G401 (cell line): ENCODE measurements at places on chromosomes 5 and 9.

- DNase-seq: no peak
Observed at GRCh38 chr9:114504341-114505186, 709 bp downstream of the WHRN start.

- no peak for DNase-seq
Observed at GRCh38 chr9:110030632-110031031, 177.3 kb downstream of the C9orf152 start.

GRCh38 chr9:16039218-16039987 lies 486.6 kb downstream of the CCDC171 start:
- DNase-seq: peak; percentile 5

GRCh38 chr5:122941737-122942136 lies 94.8 kb downstream of the PPIC start:
- no peak for DNase-seq

GRCh38 chr5:115262321-115263077 lies at the start of gene PGGT1B:
PGGT1B (minus strand) TSS chr5:115262877; CDS start chr5:115262851, 26 bp downstream.
- peak; percentile 86 for DNase-seq

GRCh38 chr5:78543292-78543691 lies 105.3 kb downstream of the LHFPL2 start:
- DNase-seq: no peak

DNA sequence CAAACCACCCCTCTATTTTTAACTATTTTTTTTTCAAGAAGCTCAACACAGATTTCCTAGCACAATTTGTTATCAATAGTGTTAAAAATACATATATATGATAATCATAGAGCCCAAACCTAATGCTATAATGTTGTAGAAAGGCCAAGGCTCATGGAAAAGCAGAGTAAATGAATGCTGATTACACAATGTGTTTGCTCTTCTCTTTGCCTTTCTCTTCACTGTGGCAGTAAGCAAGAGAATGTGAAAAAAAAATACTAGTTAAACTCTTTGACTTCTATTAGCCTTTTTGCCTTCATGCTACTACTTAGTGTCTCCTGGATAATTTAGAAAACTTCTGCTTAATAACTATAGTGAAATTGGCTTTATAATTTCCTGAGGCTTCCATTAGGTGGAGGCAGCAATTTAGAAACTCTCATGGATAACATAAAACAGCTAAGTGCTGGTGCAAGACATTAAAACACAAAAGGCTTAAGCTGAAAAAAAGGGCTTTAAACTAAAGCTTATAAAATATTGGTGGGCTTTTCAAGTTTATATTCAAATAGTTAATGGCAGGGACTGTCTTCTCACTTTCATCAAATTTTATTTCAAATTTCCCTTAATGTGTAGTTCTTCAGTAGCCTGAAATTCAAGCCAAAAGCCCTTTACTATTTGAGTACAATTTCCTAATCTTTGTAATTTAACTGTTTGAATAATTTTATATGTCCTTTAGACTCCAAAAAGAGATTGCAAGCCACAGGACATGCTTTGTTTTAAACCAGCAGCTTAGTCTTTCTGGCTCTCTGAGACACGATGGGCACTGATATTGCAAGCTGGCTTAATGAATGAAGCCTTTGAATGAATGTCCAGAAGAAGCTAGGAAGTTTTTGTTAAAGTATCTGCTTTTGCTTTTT lies 2031.8 kb upstream of the CDH6 start:
- DNase-seq: no peak

DNA sequence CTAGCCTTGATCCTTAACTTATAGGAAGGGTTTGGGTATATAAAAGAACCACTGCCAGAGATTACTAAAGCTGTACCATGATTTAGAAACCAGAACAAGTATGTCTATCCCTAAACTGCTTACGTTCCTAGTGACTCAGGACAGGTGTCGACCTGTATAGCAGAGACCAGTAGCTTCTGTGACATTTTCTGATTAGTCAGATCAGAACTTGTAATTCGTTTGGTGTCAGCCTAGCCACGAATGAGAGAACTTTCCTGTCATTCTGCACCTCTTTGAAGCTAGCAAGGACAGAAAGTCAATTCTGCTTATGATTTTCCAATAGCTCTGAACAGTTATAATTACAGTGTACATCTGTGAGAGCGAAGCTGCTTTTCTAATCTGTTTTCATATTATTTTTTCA lies 39.5 kb downstream of the PRKACG start:
- DNase-seq: no peak

DNA sequence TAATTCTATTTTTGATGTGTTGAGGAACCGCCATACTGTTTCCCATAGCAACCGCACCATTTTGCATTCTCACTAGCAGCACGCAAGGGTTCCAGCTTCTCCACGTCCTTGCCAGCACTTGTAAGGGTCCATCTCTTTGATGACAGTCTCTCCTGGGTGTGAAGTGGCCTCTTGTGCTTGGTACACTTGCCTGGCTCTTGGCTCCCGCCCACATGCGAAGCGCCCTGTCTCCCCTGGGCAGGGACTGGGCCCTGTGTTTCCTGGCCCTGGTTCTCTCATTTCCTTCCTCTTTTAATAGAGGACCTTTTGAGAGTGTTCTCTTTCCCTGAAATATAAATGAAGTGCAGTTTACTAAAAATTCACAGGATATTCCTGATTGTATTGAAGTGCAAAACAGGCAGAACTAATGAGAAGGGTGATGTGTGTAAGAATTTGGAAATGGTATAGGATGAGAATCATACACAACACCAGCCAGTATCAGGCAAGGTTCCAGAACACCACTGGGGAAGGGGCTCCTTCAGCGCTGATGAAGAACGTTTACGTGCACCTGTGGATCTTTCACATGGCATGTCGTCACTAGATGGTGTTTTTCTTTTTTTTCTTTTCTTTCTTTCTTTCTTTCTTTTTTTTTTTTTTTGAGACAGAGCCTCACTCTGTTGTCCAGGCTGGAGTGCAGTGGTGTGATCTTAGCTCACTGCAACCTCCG lies 73.0 kb downstream of the EHMT1 start:
- DNase-seq: no peak

- DNase-seq: no peak
Observed at GRCh38 chr5:140110646-140110957, 3.3 kb upstream of the PURA start.

DNA sequence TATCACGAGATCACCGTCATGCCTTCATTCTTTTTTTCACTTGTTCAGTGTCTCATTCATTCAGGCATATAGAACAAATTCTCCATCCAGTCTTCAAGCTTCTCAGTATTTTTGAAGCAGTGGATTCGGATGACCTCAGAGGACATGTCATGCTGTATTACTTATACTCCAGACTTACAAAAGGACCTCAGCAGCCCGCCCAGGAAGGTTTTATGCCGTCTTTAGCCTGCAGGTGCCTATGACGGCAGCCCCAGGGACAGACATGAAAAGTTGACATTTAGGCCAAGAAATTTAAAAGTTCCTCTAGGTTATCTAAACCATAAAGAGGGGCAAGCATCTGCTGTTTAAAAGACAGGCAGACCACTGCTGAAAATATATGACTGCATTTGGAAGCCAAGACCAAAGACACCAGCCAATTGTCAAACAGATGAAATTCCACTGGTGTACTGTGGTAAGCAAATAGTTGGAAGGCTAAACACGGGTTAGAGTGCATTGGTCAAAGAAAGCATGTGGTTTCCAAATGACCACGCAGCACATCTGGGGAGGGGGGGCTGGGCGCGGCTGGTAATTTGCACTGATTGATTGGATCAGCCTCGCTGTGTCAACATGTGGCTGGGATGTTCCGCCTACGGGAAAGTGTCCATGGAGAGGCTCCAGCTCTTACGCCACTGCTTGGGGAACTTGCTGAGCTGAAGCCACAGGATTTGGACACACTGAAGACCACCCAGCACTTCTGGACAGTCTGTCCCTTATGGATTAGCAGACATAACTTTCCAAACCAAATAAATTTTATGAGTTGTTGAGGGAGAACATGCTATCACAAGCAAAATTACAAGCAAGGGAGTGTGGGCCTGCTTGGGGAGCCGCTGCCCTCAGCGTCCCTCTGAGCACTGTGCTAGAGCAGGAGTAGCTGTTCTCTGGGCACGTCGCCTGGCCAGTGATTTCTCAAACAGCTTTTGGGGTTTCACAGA lies 173.6 kb downstream of the FANCC start:
- DNase-seq: no peak

- DNase-seq: no peak
Observed at GRCh38 chr5:56561455-56561854, 253.9 kb upstream of the MAP3K1 start.

GRCh38 chr9:114342755-114343440 lies 13.2 kb downstream of the ORM2 start:
- DNase-seq: no peak

DNA sequence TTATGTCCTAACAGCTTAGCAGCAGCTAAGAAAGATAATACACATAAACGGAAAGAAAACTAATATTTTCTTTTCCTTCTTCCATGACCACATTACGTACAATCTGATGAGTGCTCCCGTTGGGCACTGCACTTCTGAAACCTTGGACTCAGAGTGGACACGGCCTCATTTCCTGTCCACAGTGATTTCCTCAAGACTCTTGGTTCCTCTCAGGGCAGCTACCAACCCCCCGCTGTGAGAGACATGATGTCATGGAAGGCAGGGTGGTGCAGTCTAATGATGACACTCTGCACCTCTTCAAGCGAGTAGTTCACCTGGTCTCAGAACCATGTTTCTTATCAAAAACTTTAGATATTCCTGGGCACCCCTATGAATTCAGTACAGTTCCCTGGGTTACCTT lies 68.7 kb upstream of the CTSL start:
- no peak for DNase-seq

GRCh38 chr5:113085880-113086409 lies 109.3 kb downstream of the DCP2 start:
- DNase-seq: no peak

DNA sequence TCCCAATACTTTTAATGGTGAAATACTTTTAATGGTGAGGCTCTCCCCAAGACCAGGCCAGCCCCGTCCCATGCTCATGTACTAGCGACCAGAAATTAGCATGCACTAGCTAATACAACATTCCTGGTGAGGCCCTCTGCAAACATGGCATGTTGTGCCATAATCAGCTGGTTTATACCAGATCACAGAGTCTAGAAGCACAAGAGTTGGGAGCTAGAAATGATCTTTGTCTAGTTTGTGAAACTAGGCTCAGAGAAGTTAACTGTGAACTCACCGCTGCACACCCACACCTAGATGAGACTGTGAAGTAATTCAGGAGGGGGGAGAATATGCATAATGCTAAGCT lies 37.4 kb downstream of the MTMR12 start:
- DNase-seq: no peak

DNA sequence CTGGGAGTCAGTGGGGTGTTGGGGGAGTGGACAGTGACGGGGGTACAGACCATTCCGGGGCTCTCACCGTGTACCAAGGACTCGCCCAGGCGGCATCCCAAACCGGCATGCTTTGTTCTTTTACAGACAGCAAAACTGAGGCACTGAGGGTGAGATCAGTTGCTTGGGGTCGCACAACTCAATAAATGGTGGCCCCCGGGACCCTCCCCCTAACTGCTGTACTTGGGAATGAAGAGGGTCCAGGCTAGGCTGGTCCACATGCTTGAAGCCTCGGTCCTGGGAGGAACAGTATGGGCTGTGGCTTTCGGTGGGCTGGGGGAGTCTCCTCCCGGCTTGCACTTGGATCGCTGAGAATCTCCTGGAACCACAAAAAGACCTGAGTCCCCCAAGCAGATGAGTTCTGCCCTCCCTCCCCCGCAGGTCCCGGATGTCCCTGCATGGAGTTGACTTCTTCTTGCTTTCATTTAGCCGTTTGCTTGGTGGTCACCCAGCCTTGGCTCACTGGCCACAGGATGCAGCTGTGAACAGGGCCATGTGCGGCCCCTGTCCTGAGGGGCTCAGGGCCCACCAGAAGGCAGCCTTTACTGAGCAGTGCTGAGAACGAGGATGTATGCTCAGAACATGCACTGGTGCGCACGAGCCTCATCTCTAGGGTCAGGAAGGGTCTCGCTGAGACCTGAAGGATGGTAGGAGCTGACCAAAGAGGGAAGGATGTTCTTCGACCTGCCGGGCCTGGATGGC lies 4.2 kb downstream of the LAMC3 start:
- no peak for DNase-seq

DNA sequence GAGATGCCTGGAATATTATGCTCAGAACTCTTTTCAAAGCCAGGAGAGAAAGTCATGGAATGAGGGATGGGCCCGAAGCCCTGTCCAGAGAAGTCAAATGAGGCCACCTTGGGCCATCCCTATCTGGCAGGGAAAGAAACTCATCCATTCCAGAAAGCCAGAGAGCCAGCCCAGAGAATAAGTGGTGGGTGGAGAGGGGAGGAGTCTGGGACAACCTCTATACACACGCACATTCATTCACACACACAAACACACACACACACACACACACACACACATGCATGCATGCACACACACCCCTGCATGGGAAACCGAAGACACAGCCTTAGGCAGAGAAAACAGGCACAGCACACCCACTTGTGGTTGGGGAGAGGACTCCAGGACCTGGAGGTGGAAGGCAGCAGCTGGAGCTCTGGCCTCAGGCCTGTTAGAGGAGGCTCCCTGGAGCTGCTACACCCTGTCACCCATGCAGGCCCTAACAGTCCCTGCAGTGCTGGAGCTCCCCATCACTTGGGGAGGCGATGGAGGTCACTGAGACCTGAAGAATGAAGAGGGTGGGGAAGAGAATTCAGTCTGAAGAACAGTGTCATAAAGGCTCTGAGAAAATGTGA lies 38.0 kb downstream of the TGFBI start:
- no peak for DNase-seq

GRCh38 chr9:93826905-93827544 lies 128.1 kb downstream of the BARX1 start:
- no peak for DNase-seq

GRCh38 chr5:22683050-22683449 lies 170.1 kb downstream of the CDH12 start:
- no peak for DNase-seq

DNA sequence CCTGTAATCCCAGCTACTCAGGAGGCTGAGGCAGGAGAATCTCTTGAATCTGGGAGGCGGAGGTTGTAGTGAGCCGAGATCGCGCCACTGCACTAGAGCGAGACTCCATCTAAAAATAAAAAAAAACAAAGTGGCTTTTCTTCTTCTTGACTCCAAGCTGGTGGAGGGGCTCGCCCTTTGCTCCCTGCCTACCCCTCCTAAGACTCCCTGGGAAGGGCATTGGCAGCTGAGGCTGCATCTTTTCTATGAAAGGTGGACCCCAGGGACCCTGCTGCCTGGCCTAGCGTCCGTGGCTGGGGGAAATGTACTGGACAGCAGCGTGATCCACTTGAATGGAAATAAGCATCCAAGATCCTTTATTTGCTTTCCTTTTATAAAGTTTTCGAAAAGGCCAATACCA lies 24.0 kb downstream of the ROPN1L start:
- DNase-seq: no peak

DNA sequence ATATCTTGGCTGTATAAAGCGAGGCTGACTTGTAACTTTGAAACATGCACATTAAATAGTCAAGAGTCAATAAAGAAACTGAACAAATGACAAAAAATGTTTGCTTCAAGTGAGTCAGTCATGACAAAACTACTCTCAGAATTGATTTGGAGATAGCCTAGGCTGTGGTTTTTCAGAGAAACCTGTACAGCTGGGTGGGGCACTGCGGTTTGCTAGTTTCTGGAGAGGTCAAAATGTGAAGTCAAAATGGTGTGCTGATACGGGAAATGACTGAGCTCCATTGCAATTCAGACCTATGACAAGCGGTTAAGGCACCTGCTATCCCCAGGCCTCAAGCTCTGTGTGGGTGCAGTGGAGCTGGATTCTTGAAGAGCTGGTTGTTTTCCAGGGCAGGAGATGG lies 10.3 kb upstream of the CD180 start:
- DNase-seq: no peak
